ENCODE measurements at places on chromosomes 12 and 14. TPM values are rescaled to one million over a fixed set of nuclear protein-coding genes. Genes with fewer than 3 reads are reported as not detected.

KRT6B gene
- 1,936 TPM for total RNA-seq

PRB2 gene
- not detected for total RNA-seq

TAS2R10 gene
- 0.24 TPM for total RNA-seq

NTN4 gene
- total RNA-seq = 108 TPM

SPTSSA gene
- total RNA-seq = 9.2 TPM

LMO3 gene
- total RNA-seq = under 0.01 TPM

GDF3 gene
- not detected for total RNA-seq

KRT3 gene
- total RNA-seq = not detected

ATF1 gene
- 33.0 TPM for total RNA-seq

MARS1 gene
- total RNA-seq = 191 TPM

KLHL33 gene
- not detected for total RNA-seq

PCED1B gene
- 0.48 TPM for total RNA-seq

ASIC1 gene
- total RNA-seq = 1.1 TPM

SPTB gene
- not detected for total RNA-seq

Measured in tracheal epithelial cell (primary cell).